Glutamatergic neuron (in vitro differentiated cells): ENCODE measurements at places on chromosomes 4 and X.

- no peak for DNase-seq
Measured at GRCh38 chr4:89829470-89830138, 7.4 kb downstream of the SNCA start.

GRCh38 chrX:103177556-103177955 is 37.4 kb upstream of the BEX4 start:
- DNase-seq, result no peak

- DNase-seq, result no peak
Measured at GRCh38 chrX:134529481-134529880, 69.5 kb downstream of the HPRT1 start.

DNA sequence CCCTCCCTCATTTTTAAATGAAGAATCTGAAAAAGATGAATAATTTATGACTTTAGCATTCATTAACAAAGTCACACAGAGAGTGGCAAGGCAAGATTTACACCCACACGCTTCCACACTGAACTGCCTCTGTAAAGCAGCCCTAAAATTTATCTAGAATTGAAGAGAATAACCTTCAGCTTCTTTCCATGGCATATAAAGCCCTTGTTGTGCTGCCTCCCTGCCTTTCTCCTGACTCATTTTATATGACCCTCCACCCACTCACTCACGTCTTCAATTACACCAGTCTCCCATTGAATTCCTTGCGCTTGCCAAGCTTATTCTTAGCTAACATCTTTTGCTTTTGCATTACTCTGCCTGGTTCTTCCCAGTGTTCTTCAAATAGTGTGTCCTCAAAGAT is 2649.3 kb downstream of the PCDH7 start:
- DNase-seq, result no peak

- no peak for DNase-seq
Measured at GRCh38 chr4:103853627-103854026, 133.8 kb upstream of the TACR3 start.

DNA sequence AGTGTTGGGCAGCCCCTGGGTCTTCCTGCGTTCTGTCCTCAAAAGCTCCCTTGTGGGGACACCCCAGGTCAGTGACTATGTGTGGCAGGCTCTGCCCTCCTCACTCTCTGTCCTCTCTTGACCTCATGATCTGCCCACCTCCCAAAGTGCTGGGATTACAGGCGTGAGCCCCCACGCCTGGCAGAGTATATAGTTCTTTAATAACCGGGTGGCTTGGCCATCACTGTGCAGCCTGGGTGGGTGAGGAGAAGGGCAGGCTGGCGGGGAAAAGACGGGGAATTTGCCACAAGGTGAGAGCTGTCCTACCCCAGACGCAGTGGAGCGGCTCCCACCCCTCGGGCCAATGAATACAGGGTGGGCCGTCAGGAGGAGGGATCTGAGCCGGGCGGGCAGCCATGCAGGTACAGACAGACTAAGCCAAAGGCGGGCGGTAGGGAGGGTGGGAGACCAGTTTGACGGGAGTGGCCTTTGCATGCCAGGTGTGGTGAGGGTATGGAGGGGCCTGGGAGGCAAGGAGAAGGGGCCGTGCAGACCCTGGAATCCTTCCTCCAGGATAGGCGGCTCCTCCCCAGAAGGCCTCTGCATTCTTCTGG is 2.5 kb downstream of the SH3BP2 start:
- DNase-seq, result peak; percentile 17

DNA sequence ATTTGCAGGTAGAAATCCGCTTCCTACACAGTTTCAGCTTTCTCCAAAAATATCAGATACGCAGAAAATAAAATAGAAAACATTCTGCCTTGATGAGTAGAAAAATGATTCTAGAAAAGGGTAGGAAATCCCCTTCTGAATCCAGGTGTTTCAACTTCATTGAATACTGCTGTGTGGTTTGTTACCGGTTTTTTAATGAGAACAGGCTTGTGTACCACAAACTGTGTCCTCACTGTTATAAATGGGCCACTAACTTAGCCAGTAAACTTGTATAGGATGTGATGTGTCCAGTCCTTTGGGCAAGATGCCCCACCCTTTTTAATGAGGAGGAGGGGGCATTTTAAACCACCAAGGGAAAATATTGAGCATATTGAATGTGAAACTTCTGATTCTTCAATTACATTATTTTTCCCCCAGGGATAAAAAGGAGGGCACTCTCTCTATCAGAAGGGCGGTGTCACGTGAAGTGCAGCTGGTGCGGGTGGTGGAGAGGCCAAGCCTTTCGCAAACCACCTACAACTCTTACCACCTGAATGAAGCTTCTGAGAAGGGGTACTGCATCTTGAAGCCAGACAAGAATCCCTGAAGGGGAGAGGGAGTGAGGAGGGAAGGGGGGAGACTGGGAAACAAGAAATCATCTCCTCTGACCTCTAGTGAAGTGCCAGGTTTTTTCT is 4.5 kb downstream of the CXXC4 start:
- DNase-seq, result no peak

DNA sequence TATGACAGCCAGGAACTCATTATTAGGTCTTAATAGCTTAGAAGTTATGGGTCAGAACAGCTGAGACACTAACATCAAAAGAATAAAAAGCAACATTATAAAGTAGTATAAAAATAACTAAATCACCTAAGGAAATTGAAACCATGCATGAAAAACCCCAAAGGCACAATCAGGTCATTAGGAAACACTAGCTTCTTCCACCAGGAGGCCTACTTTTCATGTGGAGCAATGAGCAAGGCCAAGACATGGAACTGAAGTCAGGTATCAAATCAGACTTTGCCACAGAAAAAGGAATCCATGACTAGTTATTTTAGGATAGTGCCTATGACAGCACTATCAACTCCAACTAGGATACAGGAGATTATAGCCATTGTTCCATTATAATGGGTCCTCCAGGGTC is 7.9 kb downstream of the HUWE1 start:
- no peak for DNase-seq

GRCh38 chr4:158775091-158775651 is 6.3 kb downstream of the FNIP2 start:
- no peak for DNase-seq

DNA sequence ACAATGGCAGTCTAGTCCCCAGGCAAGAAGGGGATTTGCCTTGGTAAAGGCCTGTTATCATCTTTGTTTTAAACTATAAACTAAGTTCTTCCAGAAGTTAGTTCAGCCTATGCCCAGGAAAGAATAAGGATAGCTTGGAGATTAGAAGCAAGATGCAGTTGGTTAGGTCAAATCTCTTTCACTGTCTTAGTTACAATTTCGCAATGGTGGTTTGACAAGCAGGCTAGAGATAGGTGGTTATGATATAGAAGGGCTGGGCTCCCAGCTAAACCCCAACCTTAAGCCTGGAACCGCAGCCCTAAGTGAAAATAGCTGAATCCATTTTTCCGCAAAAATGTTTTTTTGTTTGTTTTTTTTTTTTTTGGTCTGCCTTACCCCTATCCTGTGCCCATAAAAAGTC is 41.8 kb upstream of the NEIL3 start:
- no peak for DNase-seq

GRCh38 chr4:102536768-102537167 is 35.6 kb downstream of the NFKB1 start:
- DNase-seq, result no peak

DNA sequence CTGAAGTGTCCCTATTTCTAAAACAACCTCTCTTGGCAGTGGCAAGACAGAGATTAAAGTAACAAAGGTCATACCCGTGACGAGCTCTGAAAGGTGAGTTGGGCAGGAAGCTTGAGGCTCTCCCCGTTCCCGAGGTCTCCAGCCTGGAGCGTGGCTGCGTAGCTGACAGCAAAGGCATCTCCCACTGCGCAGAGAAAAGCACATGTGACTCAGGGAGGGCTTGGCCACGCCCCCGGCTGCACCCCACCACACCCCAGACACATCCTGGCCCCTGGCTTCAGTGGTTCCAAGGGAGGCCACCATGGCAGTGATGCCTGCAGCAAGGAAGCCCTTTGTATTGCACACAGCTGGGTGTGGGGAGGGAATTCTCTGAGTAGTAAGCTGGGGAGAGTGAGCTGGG is 23.1 kb downstream of the EVC2 start:
- DNase-seq, result no peak

- no peak for DNase-seq
Measured at GRCh38 chr4:88196523-88197185, 38.2 kb upstream of the ABCG2 start.

DNA sequence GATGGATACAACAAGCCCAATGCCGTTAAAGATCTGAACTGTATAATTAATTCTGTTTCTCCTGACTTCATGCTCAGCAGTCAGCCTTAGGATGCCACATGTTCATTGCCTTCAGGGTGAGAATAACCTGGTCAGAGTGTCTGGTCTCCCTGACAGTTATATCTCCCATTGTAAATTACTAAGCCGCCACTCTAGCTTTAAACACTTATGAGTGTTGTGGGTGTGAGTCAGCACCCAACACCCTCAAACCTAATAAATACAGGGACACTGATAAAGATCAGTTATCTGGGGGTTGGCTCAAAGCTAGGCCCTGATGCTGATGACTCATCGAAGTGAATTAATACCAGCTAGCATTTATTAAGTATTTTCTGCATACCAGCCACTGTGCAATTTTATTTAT is 64.9 kb upstream of the DYNLT3 start:
- DNase-seq, result no peak
